ENCODE measurements at places on chromosomes 7 and 10.

DNA sequence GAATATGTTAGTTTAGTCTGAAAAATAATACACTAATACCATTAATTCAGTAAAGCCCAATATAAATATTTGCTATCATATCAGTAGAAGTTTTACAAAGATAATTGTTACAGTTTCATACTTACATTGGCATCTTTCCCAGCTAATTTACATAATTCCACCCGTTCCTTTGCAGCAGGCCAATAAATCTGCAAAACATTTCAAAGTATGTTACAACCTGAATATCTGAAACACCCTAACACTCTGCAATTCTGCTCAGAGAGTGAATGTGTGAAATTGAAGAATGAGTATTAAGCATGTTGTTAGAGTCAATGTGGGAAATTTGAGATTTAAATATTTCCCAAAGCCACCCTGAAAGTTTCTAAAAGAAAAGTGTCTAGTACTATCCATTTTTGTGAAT, 105.5 kb downstream of the SEMA3D start:
- DNase-seq = no peak

- DNase-seq = no peak
Measured at GRCh38 chr7:127892488-127893314, 138.5 kb downstream of the LRRC4 start.

DNA sequence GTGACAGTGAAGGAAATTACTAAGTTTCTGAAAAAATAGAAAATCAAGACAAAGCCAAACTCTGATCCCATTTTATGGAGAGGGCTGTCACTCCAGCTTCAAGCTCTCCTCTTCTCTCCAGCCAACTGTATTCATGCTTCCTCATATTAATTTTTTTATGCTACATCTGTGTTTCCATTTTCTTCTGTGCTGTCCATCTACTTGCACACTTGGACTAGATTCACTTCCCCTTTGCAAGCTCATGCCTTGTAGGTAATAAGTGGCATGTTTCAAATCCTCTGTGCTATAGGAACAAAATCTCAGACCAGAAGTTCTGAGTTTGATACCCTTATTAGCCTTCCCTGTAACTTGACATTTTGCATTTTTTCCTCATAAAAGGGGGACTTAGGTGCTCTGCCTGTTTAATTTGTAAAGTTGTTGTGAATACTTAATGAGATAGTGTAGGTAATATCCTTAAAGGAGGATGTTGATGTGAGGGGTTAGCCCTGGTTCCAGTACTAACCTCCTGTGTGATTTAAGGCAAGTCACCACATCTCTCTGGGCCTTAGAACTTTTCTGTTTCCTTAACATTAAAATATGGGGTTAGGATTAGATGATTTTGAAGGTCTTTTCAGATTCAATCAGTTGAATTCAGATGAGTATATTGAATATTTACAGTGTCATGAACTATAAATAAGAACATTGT, 358.8 kb downstream of the BBS9 start:
- DNase-seq = no peak

DNA sequence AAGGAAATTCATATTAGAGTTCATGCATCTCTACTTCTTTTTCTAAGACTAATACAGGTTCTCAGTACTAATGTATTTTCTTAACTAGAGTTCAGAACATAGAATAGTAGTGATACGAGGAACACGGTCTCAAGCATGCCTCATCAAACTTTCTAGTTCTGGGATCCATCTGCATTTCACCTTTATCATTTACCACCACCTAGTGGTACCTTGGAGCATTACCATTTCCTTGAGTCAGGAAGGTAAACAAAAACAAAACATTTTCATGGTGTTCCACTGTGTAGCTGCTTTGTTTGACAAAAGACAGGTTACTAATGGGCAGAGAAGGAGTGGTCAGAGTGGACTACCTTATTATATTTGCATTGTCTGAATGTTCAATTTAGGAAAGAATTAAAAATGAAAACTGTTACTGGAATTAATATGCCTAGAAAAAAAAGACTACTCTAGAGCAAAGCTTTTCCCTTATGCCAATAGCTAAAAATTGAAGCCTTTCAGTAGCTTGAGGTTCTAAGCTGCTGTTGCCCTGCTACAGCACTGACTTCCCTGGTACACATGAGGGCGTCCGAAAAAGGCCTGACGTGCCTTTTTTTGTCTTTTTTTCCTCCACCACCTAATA, 44.5 kb downstream of the STARD3NL start:
- DNase-seq = no peak

GRCh38 chr10:71483885-71484751, 87.4 kb downstream of the CDH23 start:
- DNase-seq = no peak

- peak; percentile 85 for DNase-seq
Measured at GRCh38 chr7:2978408-2978807, 65.3 kb downstream of the CARD11 start.

DNA sequence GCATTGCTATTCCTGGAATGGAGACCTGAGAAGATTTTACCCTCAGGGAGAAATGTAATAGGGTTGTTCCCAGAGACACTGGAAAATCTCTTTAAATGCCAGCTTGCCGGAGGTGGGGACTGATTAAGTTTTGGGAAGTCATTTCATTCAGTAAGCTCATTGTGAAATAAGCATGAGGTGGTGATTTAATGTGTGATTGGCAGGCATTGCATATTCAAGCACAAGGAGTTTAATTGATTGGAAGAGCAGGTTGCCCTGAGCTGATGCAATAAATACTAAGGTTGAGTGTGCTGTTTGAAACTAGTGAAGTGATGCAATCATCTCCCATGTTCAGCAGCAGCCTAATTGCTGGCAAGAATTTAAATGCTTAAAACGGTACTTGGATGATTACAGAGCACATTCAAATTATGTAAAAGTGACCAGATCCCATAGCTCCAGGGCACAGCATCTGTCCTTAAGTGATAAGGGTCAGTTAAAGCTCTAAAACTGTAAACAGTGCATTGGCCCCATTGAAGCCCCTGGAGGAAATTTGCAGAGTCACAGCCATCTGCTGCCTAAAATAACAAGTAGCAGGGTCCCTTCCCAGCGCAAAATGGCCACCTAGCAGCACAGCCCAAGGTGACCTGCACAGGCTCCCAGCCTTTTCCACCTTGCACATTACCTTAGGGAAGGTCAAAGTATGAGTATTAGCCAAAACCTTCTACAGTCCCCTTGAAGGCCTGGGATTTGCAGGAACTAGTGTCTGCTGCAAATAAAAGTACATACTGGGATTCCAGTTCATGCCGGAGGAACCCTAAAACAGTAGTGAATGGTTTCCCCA, 92.1 kb downstream of the CCDC71L start:
- DNase-seq = no peak

Measured in stimulated activated CD8-positive, alpha-beta memory T cell treated with anti-CD3 and anti-CD28 coated beads, Interleukin-2, amount 100 ng/mL, for 48 hours (primary cell).